ENCODE measurements at places on chromosomes 4 and X. TPM values are rescaled to one million over a fixed set of nuclear protein-coding genes. Genes with fewer than 3 reads are reported as not detected.

Gene WAS
- not detected for total RNA-seq

Gene CENPVL3
- total RNA-seq, result 0.31 TPM

Gene AMBN
- not detected for total RNA-seq

Gene PAGE2
- total RNA-seq, result not detected

Gene CC2D2A
- 24.7 TPM for total RNA-seq

Gene MAB21L2
- total RNA-seq, result not detected

Gene HSFX3
- not detected for total RNA-seq

- no peak for DNase-seq
These were observed 118.2 kb downstream of the AFAP1 start for GRCh38 chr4:7821245-7822136.

DNA sequence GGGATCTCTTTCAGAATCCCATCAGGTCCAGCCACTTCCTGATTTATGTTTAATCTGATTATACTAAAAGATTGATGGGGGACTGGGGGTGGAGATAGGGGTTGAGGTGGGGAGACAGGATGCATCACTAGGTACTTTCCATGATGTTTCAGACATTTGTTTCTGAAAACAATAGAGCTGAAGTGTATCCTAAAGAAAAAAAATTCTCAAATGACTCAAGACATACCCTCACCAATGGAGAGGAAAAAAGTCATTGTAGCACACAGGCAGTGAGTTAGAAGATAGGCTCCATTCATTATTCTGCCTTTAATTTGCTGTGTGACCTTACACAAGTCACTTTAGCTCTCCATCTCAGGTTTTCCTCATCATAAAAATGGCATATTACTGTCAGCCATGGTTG is 33.1 kb downstream of the LHFPL1 start:
- DNase-seq, result no peak

- peak; percentile 38 for DNase-seq
These were observed 186.1 kb downstream of the CAMK2D start for GRCh38 chr4:113575401-113575800.

- DNase-seq, result no peak
These were observed 86.8 kb downstream of the PDGFRA start for GRCh38 chr4:54315561-54316538.

- DNase-seq, result no peak
These were observed 58.2 kb upstream of the DKK2 start for GRCh38 chr4:107094332-107094731.

GRCh38 chr4:51885363-51885762 is 42.4 kb downstream of the DCUN1D4 start:
- peak; percentile 13 for DNase-seq

- no peak for DNase-seq
These were observed 61.7 kb downstream of the TMA16 start for GRCh38 chr4:163556177-163556576.

DNA sequence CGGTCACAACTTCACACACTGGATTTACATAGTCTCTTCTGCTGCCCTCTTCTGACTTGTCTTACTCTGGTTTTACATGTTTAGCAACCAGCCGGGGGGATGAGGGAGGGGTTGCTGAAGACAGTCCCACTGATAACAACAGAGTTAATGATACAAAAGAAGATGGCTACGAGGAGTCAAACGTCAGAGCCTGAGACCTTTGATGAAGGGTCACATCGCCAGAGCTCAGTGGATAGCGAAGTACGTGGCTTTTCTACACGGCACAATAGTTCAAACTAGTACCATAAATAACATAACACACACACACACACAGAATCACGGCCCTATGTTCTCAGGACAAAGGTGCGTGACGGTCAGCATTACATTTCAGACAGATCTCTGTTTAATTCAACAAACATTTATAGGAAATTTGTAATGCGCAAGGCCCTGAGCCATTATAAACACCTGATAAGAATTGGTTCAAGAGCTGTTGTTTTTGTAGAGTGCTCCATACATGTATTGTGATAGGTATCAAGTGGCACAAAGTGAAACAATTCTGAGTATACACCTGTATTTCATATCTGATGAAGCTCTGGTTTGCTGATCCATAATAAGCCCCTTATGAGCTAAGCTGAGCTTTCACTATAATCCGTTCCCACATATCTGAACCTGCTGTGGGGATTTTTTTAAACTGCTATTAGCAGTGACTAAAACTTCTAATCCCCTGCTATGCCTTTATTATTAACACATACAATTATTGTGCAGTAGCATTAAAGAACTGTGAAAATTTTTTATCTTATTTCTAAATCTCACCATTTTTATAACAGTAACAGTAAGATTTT is 100.0 kb downstream of the NR3C2 start:
- no peak for DNase-seq

- DNase-seq, result no peak
These were observed 1085.6 kb upstream of the TENM3 start for GRCh38 chr4:181157647-181158046.

GRCh38 chrX:48677516-48677915 is 6.1 kb upstream of the WAS start:
- DNase-seq, result no peak

- no peak for DNase-seq
These were observed 26.0 kb upstream of the C4orf50 start for GRCh38 chr4:6044276-6044675.

DNA sequence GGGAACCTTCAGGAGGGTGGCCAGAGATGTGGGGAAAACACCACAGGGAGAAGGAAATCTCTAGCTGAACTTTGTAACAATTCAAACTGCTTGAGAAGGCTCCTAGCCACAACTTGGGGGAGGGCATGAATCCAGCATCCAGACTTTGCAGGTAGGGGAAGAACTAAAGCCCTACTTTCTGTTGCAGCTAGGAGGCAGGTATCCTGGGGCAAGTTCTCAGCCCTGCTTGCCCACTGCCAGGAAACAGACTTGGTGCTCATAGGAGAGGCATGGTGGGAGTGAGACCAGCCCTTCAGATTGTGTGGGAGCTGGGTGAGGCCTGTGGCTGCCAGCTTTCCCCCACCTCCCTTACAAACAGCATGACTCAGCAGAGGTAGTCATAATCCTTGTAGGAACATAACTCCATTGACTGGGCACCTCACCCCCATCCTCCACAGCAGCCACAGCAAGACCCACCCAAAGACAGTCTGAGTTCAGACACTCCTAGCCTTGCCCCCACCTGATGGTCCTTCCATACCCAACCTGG is 209.5 kb upstream of the CPEB2 start:
- DNase-seq, result no peak

DNA sequence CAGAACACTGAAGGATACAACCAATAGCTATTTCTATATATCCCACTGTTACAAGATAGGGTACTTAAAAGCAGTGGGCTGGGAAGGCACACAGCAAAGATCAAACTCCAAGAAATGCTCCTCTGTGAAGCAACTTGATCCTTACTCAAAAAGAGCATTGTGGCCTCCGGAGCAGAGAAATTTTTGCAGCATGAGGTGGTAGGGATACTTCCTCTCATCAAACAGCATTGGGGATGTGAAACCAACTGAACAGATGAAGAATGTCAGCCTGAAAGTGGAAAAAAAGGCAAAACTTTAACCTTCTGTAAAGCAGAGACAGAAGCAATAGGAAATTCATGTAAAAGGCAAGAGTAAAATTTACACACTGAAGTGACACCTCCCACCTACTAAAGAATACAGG is 92.2 kb downstream of the HUWE1 start:
- DNase-seq, result no peak

GRCh38 chrX:154731184-154731583 is 19.7 kb downstream of the GAB3 start:
- DNase-seq, result no peak

GRCh38 chrX:122418758-122419157 is 765.3 kb upstream of the GRIA3 start:
- no peak for DNase-seq

DNA sequence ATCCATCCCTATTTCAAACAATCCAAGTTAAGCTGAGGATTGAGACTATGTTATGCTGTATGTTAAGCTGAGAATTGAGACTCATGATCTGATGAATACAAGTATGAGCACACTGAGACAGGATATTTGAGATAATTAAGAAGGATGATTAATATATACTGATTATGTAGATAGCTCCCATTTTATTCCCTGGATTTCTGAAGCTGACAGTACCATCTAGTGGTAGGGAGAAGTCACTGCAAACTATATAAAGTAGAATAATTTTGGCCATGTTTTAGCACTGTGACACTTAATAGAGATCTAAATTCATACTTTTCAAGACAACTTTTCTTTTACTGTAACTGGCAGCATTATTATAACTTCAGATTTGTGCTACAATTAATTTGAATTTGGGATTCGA is 63.8 kb upstream of the HPRT1 start:
- peak; percentile 12 for DNase-seq
